Esophagus squamous epithelium (tissue), 5 donors: ENCODE measurements at places on chromosomes 13 and 19.

- DNase-seq = no peak
These were observed 4.2 kb downstream of the FPR3 start for GRCh38 chr19:51799034-51799773.

DNA sequence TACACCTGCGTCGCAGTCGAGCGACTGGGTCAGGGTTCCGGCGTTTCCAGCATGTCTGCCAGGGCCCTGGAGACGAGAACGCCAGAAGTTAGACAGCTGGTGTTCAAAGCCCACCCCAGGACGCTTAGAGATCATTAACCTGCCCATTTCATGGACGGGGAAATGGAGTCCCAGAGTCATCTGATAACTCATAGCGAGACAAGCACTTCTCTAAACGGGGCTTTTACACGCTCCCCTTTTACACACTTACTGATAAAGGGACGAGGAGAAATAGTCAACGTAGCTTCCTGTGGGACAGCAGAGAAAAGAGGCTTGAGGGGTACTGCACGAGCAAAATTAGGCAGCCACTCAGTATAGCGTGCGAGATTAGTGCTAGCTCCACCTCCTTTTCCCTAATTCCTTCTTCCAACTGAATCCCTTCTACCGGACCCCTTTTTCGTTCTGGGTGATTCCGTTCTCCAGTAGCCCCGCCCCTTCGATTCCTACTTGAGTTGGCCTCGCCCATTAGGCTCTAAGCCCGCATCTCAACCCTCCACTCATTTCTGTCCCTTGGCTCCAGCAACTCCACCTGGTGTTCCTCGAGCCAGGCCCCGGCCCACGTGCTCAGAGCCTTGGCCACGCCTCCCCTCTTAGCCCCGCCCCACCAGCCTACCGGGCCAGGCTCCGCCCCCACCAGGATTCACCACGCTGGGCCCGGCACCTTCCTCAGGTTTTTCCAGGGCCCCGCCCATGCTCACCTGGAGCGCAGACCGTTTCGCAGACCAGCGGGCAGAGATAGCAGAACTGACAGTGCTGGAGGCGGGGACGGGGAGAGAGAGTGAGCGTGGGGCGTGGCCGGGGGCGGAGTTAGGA is 3.7 kb downstream of the HRC start:
- no peak for DNase-seq

GRCh38 chr13:75636436-75637180 is 478 bp downstream of the LMO7 start:
- DNase-seq = no peak

DNA sequence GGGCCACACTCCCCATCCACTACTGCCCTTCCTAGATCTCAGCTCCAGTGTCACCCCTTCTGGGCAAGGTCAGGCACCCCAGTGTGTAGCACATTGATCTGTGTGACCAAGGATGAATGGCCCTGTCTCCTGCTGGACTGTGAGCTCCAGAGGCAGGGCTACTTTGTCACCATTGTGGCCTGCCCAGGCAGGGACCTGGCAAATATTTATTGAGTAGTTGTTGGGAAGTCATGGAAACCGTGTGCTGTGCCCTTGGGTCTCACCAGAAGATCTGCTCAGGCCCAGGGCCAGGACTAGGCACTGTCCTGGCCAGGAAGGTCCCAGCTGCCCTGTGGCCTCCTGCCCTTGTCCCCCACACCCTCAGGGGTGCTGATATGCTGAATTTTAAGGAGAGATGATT is 10.5 kb downstream of the NACC1 start:
- DNase-seq = no peak

DNA sequence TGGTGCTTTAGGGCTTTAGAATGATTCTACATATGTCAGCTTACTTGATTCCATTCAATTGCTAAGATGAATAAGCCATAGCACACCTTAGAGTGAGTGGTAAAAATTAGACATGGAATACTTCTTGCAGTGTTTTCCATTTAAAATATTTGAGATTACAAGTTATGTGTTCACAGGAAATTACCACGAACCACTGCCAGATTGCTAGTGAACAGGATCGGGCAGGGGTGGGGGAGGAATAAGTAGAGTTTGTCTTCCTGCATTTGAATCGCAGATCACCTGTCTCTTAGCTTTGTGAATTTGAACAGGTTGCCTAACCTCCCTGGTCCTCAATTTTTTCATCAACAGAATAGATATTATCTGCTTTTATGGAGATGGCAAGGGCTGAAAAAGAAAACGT is 124.6 kb downstream of the GGACT start:
- no peak for DNase-seq

- no peak for DNase-seq
These were observed 1.1 kb downstream of the LSM14A start for GRCh38 chr19:34173193-34173956.

- no peak for DNase-seq
These were observed 92.1 kb downstream of the ABCC4 start for GRCh38 chr13:95209109-95209508.

DNA sequence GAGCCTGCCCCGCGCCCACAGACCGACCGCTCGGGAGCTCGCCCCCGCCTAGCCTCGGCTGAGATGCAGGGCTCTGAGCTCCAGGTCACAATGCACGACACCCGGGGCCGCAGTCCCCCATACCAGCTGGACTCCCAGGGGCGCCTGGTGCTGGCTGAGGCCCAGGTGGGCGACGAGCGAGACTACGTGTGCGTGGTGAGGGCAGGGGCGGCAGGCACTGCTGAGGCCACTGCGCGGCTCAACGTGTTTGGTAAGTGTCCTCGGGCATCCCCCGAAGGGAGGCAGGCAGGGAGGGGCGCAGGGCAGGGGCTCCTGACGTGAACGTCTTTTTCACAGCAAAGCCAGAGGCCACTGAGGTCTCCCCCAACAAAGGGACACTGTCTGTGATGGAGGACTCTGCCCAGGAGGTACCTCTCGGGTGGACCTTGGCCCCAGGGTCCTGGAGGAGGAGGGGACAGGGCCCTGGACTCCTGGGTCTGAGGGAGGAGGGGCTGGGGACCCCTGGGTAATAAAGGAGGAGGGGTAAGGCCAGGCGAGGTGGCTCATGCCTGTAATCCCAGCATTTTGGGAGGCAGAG is 3.3 kb downstream of the BCAM start:
- no peak for DNase-seq

DNA sequence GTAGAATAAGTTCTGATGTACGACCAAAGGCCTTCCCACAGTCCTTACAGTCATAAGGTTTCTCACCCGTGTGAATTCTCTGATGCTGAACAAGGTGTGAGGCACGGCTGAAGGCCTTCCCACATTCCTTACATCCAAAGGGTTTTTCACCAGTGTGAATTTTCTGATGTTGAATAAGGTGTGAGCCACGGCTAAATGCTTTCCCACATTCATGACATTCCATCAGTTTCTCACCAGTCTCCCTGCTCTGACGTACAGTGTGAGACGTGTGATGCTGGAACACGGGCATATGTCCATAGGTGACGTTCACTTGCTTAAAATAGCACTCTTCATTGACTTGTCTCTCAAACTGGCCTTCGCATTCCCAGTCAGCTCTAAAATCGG is 31.0 kb upstream of the COX7A1 start:
- no peak for DNase-seq

DNA sequence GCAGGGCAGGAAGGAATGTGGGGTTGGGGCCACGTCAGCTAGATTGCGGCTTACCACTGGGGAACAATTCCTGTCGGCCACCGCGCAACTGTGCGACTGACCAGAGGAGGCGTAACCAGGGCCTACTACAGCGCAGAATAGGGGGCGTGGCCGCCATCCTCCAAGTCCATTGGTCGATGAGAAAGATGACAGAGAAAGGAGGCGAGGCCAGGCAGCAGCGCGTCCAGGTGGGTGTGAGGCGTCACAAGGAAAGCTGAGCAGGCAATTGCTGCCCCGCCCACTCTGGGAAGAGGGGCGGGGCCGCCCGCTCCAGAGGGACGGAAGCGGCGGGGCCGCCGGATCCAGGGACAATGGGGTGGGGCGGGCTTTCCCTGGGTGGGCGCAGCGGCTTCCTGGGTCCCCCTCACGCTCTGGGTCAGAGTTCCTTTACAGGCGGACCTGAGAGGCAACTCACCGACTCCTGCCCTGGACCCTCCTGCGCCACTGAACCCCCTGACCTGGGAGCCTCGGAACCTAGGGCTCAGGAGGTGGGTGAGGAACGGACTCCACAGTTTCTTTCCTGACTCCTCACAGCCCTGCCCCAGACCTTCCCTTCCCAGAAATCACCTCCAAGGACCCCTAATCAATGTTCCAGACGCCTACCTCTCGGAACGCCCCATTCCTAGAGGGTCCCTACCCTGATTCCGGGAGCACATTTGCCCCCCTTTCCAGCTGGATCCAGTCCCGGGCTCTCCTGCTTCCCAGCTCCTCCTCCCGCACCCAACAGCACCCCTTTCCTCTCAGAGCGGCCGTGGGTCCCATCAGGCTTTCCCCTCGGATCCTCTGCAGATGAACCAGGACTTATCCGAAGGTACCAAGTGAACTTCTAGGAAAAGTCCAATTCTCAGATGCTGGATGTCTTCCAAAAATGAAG is 101.5 kb upstream of the ZNF492 start:
- no peak for DNase-seq

DNA sequence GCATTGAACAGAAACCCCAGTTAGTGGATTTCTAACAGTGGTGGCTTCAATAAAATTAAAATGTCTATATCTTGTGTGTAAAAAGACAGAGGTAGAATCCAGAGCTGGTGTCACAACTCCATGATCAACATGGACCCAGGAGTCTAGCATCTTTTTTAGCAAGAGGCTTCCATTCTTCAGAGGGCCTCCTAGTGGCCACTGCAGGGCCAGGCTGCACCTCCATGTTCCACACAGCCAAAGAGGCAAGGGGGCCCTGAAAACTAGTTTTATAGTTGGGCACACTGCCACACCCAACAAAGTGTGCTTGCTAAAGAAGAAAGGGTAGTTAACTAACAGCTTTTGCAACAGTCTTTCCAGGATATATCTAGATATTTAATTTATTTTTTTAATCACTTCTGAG is 12.9 kb downstream of the N4BP2L1 start:
- no peak for DNase-seq

- no peak for DNase-seq
These were observed 34.1 kb upstream of the SERPINE3 start for GRCh38 chr13:51305271-51305967.

GRCh38 chr19:29484876-29485275 is 40.9 kb upstream of the VSTM2B start:
- no peak for DNase-seq

DNA sequence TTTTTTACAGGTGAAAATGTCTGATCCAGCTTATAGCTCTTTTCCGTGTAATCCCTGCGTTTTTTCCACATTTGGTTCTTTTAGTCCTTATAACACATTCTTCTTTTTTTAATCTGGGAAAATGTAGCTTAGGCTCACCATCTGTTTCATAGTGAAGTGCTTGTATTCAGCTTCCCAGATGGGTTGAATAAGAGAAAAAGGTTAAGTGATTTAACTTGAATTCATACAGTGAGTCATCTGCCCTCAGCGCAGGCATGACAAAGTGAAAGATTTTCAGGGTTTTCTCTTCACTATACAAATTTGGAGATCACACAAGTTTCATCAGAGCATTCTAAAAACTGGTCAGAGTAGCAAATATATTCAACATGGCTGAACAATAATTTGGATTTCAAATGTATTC is 224.8 kb downstream of the SPRY2 start:
- DNase-seq = no peak

- DNase-seq = no peak
These were observed at the start of gene CLEC4M for GRCh38 chr19:7762719-7763293. CLEC4M (plus strand) TSS chr19:7763243; CDS start chr19:7763267, 24 bp downstream.

GRCh38 chr19:11306337-11306736 is 10.4 kb downstream of the TSPAN16 start:
- no peak for DNase-seq

DNA sequence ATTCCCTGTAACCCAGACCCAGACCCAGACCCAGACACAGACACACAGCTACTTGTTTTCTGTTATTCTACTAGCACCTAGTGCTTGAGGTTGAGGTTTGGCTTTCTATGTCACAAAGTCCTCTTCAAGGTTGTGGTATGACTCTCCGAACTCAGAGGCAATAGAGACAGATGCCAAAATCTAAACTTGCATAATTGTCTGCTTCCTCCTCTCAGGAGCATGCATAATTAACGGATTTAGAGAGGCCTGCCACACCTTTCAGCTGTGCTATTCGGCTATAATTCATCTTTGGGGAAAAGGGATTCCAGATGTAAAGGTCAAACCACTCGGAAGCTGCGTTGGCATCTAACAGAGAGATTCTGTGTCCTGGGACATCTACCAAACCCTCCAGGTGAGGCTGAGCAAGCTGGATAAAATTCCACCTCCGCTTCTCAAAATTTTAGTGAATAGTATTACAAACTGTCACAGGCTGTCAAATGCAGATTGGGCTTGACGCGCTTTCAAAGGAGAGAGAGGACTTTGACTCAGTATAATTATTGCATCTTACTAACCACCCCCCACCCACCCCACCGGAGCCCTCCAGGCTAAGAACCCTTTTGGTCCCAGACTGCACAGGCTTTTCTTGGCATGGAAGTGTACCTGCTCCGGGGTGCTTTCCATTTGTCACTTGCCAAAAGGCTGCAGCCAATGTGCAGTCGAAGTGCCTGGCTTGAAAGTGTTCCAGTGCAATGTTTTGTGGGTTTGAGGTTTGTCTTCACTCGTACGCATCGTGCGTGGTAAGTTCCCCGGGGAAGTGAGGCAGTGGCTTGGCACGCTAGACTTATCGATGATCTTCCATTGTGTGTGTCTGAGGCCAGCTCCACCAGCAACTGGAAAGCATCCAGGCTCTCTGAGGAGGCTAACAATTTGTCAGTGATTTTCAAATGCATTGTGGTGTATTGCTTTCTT is 194.1 kb downstream of the TDRD3 start:
- DNase-seq = no peak

DNA sequence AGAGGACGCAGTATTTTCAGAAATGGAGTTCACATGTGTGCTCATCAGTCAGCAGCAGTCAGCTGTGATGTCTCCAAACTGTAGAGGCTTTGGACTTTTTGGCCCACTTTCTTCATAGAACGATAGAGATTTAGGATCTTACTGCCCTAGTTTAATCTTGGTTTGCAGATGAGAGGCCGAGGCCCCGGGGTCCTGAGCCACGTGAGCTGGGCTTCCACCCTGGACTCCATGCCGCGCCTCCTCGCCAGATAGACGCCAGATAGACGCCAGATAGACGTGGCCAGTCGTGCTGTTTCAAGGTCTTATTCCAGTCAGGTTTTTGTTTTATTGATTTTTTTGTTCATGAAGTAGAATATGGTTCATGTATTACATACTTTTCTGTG is 11.7 kb upstream of the MCF2L start:
- no peak for DNase-seq

DNA sequence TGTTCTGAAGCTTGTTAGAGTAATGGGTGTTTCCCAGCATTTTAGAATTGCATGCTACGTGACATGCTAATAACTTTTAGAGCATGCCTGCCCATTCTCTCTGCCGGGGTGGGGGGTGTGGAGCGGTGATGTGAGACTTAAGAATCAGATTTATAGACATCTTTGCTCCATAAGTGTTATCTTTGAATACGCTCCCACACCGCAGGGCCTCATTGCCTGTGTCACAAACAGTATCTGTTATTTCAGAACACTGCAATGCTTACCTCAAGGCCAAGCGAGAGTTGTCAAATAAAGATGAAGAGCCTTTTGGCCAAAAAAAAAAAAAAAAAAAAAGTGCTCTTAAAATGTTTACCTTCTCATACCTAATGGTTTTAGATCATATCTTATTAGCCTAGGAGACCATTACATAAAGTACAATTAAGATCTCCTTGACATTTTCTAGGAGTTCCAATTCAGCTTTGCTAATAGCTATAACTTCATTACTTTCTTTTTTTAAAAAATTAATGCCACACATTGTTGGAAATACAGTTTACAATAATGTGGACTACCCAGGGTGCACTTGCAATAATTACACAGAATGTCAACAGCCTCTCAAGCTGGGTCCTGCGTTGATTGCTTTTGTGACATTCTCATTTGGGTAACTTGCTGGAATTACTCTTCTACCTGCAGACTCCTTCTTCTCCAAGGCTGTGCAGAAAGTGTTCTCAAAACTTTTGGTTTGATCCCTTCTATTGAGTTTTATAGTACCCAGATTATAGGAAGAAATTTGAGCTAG is 525.3 kb downstream of the KLF12 start:
- no peak for DNase-seq
